NCI-H774 (cell line): ENCODE measurements at places on chromosomes 1 and 21.

DNA sequence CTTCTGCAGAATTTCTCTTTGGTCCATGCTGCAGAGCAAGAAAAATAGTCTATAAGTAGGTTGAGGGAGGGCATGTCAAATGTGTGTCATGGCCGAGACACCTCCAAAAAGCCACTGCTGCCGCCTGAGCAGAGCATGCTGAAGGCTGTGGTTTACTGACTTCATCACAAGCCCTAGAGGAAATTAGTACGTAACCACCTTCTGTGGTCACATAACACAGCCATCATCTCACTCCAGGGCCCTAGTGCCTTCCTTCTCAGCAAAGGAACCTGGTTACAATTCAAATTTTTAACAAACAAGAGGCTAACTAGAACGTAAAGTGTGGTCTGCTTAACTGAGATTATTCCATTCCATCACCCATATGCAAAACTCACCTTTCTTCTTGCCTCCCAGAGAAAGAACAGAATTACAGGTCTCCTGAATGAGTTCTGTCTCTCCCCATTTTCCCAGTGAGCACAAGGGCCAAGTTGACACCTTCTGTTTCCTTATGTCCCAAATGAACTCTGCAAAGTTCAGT, at the start of gene PTPN22:
Gene PTPN22, minus strand, starts transcription at position 116 of the 517 bp plus-strand sequence.
- no peak for DNase-seq

GRCh38 chr1:183908079-183908478, 103.2 kb downstream of the RGL1 start:
- DNase-seq, result no peak

GRCh38 chr21:39523399-39523798, 71.6 kb downstream of the SH3BGR start:
- no peak for DNase-seq

- no peak for DNase-seq
Observed at GRCh38 chr1:86119214-86119764, 37.3 kb downstream of the COL24A1 start.

GRCh38 chr1:151949371-151950193, 40.3 kb upstream of the THEM4 start:
- DNase-seq, result no peak

GRCh38 chr1:36910886-36911540, 123.3 kb downstream of the GRIK3 start:
- no peak for DNase-seq

GRCh38 chr1:53369034-53369750, 41.3 kb upstream of the LRP8 start:
- DNase-seq, result no peak

DNA sequence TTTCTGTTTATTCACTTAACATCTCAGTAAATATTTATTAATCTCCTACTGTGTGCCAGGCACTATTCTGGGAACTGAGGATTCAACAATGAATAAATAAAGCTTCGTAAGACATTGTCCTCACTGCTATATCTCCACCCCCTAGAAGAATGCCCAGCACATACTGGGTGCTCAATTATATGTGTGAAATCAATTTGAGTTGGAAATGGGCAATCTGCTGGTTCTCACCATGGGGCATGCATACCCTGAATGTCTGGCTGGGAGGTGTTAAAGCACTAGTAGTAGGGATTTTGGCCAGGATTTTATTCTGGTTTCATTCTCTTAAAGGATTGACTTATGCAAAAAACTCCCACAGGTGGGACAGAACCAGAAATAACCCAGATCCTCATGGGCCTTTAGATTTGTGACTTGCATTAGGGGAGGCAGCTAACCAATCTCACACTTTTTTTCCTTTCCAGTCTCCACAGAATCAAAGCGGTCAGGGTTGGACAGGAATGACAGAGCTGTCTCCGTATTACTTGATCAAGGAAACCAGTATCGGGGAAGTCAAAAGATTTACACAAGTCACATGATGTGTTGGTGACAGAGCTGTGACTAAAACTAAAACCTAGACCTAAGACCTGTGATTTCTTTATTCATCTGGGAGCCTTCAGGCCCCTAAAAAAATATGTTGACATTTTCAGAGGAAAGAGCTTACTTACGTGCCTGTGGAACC, 12.8 kb downstream of the GFI1 start:
- DNase-seq, result no peak

DNA sequence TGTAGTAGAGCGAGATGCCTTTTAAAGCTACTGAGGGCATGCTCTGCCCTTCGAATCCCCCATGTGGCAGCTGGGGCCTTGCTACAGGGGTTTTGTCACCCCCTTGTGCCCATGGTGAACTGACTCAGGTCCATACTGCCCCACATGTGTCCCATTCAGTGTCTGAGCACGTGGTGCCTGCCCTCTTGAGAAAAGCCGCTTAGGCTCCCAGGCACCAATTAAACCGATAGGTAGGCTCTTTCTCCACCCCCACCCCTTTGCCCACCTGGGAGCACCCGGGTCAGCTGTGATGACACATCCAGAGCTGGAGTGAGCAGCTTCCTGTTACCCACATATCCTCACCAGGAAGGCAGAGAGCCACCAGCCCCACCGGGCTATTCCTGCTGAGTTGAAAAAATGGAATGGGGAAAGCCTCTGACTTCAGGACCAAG, 30.5 kb downstream of the TMCC2 start:
- DNase-seq, result no peak

DNA sequence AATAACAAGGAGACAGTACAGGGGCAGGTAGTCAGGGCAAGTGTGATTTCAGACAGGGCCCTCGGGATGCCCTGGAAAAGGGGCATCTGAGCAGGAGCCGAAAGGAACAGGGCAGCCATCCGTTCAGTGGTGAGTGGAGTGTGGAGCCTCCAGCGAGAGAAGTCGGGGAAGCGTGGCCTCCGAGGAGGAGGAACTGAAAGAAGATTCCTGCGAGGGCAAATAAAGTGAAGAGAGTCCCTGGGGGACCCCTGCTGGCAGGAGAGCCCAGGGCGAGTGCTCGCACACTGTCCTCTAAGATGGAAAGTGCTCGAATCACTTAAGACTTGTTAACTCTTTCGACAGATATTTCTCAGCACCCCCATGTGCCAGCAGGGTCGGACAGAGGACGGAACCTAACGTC, 3.5 kb upstream of the UTS2 start:
- no peak for DNase-seq

DNA sequence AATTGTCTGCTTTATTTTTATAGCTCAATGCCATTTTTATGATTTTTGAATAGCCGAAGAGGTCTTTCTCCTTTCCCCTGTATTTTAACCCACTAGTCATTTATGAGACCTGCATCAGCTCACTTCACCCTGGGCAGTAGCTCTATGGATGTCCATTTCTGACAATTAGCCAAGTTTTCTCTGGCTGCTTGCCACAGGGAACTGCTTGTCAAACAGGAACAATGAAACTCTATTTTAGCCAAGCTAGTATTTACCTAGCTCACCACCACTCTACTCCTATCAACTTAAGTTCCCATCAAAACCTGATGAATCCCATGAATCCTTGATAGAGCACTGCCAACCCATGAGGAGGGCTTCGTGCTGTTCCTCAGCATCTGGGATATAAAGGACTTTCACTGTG, 406.7 kb downstream of the RWDD3 start:
- peak; percentile 82 for DNase-seq

DNA sequence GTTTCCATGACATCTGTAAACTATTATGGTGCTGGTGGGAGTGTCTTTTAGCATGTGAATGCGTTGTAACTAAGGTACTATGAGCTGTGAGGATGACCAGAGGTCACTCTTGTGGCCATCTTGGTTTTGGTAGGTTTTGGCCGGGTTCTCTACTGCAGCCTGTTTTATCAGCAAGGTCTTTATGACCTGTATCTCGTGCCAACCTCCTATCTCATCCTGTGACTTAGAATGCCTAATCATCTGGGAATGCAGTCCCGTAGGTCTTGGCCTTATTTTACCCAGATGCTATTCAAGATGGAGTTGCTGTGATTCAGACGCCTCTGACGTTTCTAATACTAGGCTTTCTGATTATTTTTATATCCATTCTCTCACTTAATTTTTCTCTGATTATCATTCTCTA, 9.4 kb downstream of the NCAM2 start:
- DNase-seq, result no peak

DNA sequence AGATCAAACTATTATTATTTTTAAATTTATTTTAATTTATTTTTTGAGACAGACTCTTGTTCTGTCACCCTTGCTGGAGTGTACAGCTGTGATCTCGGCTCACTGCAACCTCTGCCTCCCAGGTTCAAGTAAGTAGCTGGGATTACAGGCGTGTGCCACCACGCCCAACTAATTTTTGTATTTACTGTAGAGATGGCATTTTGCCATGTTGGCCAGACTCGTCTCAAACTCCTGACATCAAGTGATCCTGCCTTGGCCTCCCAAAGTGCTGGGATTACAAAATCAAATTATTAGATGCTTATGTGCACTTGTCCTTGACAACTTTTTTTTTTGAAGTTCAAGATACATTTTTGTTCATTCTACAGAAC, 15.4 kb downstream of the LIN9 start:
- DNase-seq, result no peak

- DNase-seq, result no peak
Observed at GRCh38 chr1:3313576-3313950, 140.9 kb upstream of the ARHGEF16 start.

DNA sequence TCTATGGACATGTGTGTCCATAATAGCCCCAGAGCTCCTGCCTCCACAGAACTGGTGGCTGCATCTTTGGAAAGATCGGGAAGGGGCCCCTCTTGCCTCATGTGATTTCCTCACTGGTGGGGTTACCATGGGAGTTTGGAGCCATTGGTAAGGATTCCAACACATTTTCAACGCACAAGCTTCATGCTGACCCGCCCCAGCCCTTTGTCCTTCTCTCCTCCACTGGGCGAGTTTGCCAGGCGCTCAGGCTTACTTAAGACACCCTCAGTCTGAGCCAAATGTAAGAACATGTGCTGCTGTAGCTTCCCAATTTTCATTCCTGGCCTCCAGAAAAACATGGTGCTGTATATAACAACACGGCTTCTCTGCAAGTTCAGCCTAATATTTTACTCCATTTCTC, 72.4 kb downstream of the ATP5PO start:
- DNase-seq, result no peak
